Heart right ventricle (tissue), 16 donors: ENCODE measurements at places on chromosomes 16 and 17.

DNA sequence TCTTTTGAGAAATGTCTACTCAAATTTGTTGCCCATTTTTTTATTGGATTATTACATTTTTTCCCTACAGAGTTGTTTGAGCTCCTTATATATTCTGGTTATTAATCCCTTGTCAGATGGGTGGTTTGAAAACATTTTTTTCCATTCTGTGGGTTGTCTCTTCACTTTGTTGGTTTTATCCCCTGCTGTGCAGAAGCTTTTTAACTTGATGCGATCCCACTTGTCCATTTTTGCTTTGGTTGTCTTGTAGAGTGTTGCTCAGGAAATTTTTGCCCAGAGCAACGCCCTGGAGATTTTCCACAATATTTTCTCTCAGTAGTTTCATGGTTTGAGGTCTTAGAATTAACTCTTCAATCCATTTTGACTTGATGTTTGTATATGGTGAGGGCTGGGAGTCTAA is 592.8 kb upstream of the GOT2 start:
- DNase-seq: no peak

GRCh38 chr16:23597003-23597756 is 1.1 kb upstream of the NDUFAB1 start:
- no peak for DNase-seq

DNA sequence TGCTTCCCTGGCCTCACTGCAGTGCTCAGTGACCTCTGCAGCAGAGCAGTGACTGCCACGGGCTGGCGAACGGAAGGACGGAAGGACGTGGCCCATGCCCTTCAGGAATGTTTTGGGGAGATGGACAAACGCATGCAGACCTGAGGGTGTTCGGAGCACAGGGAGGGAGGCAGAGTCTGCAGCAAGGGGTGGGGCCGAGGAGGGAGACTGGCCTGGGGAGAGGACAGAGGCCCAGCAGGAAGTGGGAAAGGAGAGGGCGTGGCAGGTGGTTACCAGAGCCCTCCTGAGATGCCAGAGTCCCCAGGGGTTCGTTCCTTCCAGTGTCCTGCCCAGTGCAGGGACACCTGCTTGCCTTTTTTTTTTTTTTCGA is 21.9 kb downstream of the ADORA2B start:
- DNase-seq: no peak

DNA sequence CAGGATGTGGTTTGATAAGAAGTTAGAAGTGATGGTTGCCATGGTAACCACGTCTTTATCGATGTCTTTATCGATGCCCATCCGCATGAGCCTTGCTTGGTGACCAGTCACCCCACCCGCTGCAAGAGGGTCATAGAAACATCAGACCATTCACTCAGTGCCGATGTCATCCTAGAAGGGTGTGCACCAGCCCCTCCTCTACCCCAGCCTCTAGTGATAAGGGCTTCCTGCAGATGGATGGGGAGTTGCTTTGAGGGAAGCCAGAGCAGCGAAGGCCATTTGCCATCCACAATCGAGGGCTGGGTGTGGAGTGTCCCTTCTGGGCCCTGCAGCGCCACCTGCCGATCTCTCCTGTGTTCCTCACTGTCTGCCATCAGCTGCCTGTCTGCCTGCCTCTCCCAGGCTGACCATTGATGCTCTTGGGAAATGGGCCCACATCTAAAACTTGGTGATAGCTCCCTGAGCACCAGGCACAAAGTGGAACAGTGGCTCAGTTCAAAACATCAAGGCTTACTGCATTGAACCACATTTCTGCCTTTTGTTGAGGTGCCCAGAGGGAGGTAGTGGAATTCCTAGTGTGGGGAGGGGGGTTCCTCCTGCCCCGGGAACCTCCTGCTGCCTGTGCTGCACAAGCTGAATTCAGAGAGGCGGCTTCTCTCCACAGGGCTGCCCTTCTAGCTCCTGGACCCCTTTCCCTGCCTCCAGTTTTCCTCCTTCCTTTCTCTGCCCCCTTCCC is 8.9 kb downstream of the CALB2 start:
- DNase-seq: no peak

DNA sequence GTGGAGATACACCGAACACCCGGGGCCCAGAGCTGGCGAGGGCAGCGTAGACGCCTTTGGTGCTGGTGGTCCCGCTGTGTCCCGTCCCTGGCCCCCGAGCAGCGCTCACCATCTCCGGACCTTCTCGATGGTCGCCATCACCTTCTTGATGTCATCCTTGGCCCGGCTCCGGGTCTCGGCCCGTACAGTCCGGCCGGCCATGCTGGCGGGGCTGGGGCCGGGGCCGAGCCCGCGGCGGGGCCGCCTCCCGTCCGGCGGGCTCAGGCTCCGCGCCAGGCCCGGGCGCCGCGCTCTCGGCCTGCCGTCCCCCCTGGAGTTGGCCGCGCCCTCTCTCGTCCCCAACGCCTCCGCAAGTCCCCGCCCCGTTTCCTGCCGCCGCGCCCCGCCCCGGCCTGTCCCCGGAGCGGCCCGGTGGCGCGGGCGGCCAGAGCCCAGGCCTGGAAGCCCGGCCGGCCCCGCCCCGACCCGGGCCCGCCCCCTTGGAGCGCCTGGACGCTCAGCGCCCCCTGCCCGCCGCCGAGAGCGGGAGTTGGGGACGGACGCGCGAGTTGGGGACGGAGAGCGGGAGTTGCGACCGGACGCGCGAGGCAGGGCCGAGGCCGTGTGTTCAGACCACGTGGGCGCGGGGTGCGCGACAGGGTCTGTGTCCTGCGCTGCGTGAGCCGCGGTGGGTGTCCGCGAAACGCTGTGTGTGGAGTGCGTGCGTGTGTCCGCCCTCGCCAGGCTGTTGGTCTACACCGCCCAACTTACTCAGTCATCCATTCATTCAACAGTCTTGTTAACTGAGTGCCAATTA is at the start of gene BCL7C:
Gene BCL7C, minus strand, starts transcription at position 334 of the 796 bp plus-strand sequence. Its CDS starts 133 bp downstream, at position 201.
- DNase-seq: peak; percentile 94

DNA sequence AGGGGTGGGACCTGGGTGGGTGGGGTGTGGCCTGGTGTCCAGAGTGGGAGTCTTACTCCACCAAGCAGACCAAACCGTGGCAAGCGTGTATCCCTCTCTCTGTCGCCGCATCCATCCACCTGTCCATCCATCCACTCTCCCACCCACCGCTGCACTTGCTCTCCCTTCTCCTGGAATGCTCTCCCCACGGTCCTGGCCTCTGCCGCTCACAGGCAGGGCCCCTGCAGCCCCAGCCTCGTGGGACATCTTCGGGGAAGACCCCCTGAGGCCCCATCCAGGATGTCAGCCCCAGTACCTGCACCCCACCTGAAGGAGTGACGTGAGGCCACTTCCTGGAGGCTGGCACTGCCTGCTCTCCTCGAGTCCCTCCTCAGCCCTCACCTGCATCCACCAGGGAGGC is 189.5 kb upstream of the GSE1 start:
- no peak for DNase-seq

DNA sequence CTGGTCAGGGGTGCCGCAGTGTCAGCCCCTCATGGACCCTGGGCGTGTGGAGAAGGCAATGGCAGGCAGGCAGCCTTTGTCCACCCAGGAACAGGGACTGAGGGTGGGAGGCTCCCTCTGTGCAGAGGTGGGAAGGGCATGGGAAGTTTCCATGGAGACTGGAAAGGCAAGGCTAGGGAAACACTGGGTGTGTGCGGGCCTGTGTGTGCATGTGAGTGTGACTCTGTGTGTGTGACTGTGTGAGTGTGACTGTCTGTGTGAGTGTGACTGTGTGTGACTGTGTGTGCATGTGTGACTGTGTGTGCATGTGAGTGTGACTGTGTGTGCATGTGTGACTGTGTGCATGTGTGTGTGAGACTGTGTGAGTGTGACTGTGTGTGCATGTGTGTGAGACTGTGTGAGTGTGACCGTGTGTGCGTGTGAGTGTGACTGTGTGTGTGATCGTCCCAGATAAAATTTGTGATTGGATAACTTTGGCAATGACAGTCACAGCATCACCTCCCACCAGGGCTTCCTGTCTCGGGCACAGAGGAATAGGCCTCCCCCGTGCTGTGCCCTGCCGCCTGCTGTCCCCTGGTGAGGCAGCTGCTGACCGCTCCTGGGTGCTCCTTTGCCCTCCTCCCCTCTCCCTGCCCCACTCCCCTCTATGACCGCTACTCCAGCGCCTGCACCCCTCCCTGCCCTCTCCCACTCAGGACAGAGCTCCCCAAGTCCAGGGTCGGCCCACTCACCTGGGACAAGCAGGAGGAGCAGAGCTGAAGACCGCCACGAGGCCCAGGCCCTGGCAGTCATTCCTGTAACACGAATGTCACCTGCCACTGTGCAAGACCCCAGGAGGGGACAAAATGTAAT is 698 bp downstream of the CD300C start:
- DNase-seq: no peak

GRCh38 chr17:3915995-3916696 is at the start of gene P2RX1:
TSS of gene P2RX1 (minus strand) at chr17:3916465. CDS start at chr17:3916225, 240 bp downstream.
- DNase-seq: no peak

GRCh38 chr17:59753522-59754467 is 46.3 kb downstream of the VMP1 start:
- DNase-seq: no peak
